ENCODE measurements at places on chromosomes 7 and 10. TPM values are rescaled to one million over a fixed set of nuclear protein-coding genes. Genes with fewer than 3 reads are reported as not detected.

GRCh38 chr7:53325061-53325460 lies 289.6 kb downstream of the POM121L12 start:
- DNase-seq: no peak

The PNLIPRP3 gene
- polyA plus RNA-seq: not detected

DNA sequence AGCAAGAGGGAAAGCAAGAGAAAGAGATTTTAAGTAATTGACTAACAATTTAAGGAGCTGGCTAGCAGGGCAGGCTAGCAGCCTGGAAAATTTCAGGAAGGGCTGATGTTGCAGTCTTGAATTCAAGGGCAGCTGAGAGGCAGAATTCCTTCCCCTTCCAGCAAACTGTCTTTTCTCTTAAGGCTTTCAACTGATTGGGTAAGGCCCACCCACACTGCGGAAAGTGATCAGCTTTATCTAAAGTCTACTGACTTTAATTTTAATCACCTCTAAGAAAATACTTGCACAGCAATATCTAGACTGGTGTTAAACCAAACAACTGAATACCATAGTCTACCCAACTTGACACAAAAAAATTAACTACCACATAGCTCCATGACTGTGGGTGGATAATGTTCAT lies 303.9 kb downstream of the FZD1 start:
- DNase-seq: no peak

DNA sequence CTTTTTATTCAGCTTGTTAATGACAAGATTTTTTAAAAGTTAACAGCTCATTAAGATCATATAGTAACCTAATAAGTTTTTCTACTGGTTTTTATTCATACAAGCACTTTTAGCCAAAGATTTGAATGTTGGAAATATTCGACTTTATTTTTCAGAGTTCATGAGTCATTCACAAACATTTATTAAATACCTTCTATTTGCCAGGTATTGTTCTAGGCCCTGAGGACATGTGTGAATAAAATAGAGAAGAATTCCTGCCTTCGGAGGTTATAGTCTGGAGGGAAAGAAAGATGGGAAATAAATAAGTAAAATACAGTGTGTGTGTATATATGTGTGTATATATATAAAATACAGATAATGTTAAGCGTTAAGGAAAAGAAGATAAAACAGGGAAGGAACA lies 31.5 kb downstream of the BTAF1 start:
- no peak for DNase-seq

DNA sequence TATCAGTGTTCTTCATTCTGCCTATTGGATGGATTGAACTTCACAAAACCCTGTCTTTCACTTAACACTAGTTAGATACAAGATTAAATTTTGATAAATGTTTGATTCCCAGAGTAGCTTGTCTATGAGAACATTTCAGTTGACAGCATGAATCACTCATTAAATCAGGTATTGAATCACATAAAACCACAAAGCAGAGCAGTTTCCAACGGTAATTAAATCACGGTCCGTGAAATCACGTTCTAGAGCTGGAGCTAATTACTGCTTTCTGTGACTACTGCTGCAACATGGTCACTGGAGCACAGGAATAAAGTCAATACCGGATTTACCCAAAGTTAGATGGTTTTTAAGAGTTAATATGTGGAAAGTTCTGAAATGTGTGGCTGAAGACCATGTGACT lies 257.8 kb upstream of the PCDH15 start:
- no peak for DNase-seq

The CNNM1 gene
- not detected for polyA plus RNA-seq

The FLNC gene
- polyA plus RNA-seq: 0.93 TPM

The LIPJ gene
- polyA plus RNA-seq: 0.57 TPM

Measured in spleen (tissue), 13 donors.